Forelimb muscle (tissue), 1 donor: ENCODE measurements at places on chromosomes 6 and 20. TPM values are rescaled to one million over a fixed set of nuclear protein-coding genes. Genes with fewer than 3 reads are reported as not detected.

DNA sequence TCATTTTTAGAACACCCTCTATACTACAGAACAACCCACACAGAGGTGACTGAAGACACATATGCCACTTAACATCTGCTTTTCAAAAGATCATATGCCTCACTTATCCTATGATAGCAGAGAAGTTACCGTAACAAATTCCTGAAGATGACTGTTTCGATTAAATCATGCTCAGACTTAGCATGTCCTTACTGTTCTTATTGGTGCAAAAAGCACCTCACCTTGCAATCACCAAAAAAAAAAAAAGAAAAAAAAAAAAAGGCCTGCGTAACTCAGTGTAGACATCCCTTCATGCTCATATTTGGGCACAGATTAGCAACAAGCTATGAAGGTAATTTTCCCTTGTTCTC, 17.7 kb upstream of the DST start:
- DNase-seq, result no peak

CLPSL2 gene
- not detected for polyA plus RNA-seq

- no peak for DNase-seq
Observed at GRCh38 chr20:11976966-11977365, 59.3 kb downstream of the BTBD3 start.

MAP7 gene
- 0.28 TPM for polyA plus RNA-seq

KCNK5 gene
- polyA plus RNA-seq, result 1.5 TPM
